ENCODE measurements at places on chromosomes 2 and 18. TPM values are rescaled to one million over a fixed set of nuclear protein-coding genes. Genes with fewer than 3 reads are reported as not detected.

The ONECUT2 gene
- total RNA-seq = under 0.01 TPM

The GCG gene
- not detected for total RNA-seq

The OBSL1 gene
- total RNA-seq = 73.1 TPM

The LRRTM4 gene
- total RNA-seq = 1.6 TPM

The IL18RAP gene
- total RNA-seq = 2.3 TPM

The DNAJC10 gene
- total RNA-seq = 53.7 TPM

The GPR35 gene
- 1.6 TPM for total RNA-seq

The LINC00305 gene
- not detected for total RNA-seq

The CXCR2 gene
- 0.16 TPM for total RNA-seq

The EGR4 gene
- not detected for total RNA-seq

The FBXO48 gene
- 0.98 TPM for total RNA-seq

The ZNF519 gene
- total RNA-seq = 7.9 TPM

The MLPH gene
- total RNA-seq = 15.5 TPM

The CELF4 gene
- total RNA-seq = not detected

The IL1RL2 gene
- total RNA-seq = 1.9 TPM

The FBXO36 gene
- total RNA-seq = 2.7 TPM

The GALR1 gene
- under 0.01 TPM for total RNA-seq

The MALL gene
- 6.2 TPM for total RNA-seq

The SERPINB3 gene
- not detected for total RNA-seq

The CRYGC gene
- total RNA-seq = not detected

The IL36G gene
- not detected for total RNA-seq
